H54 (cell line): ENCODE measurements at places on chromosomes 2 and 18.

DNA sequence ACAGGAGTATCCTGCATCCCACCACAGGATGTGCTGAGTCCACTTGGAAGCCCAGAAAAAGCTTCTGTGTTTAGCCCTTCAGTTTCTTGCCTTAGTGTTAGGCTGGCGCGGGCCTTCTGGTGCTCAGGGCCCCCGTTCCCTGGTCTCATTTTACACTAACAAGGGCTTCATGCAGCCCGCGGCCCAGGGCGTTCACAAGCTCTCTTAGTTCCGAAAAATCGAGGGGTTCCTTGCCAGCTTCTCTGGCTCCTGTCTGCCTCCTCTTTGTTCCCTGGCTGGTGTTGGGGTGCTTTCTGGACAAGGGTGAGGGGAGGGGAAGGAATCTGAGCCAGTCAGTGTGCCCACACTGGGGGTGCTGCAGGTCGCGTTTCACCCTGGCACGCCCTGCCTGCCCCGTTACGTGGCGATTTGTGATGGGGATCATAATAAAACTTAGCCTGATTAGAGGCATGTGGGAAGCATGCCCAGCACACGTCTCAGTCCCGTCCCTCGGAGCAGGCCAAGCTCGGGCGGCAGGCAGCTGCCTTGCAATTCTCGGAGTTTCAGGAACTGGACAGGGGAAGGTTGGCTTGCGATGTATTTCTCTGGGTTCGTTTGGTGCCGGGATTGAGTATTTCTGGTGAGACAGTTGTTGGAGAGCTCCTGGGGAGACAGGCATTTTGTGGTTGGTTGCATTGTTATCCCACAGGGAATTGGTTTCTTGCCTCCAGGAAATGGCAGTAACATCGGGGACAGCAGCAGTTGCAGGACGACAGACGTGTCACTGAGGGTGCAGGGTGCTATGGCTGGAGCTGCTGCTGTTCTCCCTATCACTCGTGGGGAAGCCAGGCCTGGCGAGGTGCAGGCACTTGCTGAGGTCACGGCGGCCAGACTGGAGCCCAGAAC lies 22.9 kb downstream of the SH3BP4 start:
- no peak for DNase-seq

DNA sequence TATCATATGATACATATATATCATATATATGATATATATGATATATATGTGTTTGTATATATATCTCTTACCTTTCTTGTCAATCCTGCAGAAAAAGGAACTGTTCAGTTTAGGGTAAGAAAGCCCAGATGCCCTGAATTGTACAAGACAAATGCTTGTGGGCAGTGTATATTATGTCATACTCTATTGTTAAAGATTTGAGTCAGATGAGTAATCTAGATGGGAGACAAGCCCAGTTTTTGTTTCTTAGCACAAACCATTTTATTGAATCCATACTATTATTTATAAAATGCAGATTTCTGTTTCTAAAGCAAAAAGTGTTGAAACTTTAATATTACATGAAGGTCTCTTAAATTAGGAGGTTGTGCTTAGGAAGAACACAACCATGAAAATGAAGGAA lies 90.6 kb downstream of the VRK2 start:
- peak; percentile 6 for DNase-seq

DNA sequence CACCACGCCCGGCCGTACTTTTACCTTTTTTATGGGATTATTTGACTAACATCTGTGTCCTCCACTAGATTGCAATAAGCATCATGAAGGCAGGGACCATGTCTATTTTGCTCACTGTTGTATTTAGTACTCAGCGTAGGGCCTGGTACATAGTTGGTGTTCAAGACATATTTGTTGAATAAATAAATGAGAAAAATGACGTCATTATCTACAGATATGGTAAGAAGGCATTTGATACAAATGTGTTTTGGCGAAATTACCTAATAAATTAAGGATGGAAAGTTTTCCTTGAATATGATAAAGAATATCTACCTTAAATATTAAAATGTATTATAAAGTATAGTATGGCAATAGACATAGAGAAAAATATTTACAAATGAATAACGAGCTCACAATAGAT lies 24.0 kb upstream of the FAM136A start:
- DNase-seq, result no peak

- no peak for DNase-seq
Measured at GRCh38 chr2:195859513-195859912, 202.5 kb downstream of the SLC39A10 start.

DNA sequence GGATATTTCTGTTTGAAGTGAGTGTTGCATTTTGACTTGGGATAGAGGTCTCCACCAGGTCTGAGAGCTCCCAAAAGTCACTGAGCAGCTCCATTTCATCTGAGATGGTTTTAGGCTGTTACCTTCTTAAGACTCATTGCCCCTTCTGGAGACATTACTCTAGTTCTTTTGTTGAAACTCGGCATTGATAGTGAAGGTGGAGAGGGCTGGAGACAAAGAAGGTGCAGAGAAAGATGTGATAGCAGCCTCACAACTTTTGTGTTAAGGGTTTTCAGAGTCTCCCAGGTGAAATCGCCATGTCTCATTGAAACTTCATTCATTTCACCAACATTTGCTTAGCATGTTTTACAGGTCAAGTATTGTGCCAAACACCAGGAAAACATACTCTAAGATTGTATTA lies 219.6 kb downstream of the INSIG2 start:
- no peak for DNase-seq

DNA sequence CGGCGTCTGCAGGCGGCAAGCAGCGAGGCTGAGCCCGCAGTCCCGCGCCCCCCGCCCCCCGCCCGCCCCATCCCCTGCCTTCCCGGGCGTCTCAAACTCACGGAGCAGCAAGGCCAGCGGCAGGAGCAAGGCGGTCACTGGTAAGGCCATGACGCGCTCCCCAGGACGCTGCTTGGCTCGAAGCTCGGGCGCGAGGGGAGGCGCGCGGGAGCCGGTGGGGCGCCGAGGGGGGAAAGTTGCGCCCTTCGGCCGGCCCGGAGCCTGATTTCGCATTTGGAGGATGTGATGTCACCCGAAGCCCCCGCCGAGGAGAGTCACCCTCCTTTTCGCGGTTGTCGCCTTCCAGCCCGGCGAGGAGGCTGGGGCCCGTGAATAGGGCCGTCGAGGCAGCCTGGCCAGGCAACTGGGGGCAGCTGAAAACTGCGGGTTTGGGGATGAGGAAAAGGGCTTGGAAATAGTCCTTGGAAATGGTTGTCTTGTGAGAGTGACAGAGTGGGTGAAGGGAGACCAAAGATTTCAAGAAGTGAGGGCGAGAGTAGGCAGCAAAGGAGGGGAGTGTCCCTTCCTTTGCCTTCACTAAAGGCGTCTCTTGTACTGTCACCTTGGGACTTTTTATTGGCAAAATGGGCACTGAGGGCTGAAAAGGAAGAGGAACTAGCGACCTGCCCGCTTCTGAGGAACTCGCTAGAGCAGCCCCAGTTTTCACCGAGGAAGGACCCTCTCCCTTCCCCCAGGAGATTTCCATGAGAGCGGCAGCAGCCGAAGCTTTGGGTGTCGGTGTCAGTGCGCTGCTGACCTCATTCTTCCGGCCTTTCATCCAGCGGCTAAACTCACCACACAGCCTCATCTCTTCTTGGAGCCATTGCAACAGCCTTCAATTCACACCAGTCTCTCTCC lies at the start of gene CD8A:
CD8A (minus strand) TSS at position 238 of the 897 bp plus-strand sequence; CDS start at position 150, 88 bp downstream.
- DNase-seq, result no peak

DNA sequence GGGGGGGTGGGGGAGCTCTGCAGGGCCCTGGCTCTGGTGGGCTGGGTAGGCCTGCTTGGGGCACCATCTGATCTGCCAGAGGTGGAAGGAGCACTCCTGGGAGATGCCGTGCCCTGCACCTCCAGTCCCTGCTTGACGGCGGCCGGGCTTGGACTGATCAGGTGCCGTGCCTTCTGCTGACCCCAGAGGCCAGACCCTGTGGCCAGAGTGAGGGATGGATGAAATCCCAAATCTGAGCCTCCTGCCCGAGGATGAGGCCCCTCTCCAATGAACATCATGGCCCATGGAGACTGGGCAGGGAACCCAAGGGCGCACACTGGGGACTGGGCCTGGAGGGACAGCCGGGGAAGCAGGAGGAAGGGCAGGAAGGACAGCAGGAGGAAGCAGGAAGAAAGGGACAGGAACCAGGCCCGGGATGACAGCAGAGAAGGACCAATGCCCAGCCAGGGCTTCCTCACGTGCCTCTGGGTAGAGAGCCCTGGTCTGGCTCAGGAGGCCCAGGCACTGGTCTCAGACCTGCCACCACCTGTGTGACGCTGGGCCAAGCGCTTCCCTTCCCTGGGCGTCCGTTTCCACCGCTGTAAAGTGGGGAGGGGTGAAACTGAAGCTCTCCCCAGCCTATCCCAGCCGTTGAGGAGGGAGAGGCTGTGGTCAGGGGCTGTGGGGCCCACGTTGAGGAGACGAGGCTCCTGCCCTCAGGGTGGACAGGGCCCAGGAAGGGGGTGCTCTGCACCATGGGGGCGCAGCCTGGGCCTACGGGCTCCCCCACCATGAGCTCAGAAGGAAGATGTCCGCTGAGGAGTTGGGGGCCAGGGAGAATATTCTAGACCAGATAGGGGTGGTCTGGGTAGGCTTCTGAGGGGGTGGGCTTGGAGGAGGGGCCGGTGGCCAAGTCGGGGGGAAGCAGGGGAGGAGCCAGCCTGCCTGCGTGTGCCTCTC lies 1.0 kb upstream of the GPR35 start:
- no peak for DNase-seq

DNA sequence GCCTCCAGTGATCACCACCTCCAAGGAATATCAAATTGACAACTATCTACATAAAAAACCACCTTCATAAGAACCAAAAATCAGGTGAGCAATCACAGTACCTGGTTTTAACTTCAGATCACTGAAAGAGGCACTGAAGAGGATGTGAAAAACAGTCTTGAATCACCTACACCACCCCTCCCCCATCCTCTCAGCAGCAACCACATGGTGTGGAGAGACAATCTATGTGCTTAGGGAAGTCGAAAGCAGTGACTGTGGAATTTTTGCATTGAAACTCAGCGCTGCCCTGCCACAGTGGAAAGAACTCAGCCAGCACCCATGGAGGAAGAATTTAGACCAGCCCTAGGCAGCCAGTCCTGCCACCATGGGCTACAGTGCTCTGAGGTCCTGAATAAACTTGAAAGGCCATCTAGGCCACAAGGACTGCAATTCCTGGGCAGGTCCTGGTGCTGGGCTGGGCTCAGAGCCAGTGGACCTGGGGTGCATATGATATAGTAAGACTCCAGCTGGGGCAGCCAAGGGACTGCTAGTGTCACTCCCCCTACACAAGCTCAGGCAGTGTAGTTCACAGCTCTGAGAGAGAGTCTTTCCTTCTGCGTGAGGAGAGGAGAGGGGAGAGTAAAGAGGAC lies 75.6 kb downstream of the ATL2 start:
- no peak for DNase-seq

DNA sequence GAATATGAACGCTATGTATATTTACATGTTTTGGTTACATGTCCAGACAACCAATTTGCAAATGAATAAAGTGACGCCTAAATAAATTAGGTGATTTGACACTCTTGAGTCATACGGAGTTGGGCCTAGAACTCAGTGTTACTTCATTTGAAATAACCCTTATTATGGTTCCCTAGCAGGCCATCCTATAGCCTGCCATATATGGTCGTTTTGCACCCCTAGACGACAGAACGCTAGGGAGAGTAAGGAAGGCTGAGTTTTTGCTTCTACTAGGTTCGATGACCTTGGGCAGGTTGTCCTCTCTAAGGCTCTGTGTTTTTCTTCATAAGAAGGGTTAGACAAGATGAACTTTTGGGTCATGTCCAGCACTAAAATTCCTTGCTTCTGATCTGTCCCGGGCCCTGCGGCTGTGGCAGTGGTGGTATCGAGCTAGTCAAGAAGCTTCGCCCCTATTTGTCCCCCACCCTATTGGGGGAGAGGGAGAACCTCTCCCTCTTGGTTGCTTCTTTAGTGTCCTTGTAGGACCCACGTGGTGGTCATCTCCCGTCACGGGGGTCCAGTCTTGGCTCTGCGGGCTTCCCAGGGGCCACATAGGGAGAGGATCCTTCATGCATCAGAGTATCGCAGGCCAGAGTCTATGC lies 574 bp upstream of the EML4 start:
- DNase-seq, result no peak
